Anterior cingulate cortex (tissue), 58 donors: ENCODE measurements at places on chromosomes 3 and 15.

DNA sequence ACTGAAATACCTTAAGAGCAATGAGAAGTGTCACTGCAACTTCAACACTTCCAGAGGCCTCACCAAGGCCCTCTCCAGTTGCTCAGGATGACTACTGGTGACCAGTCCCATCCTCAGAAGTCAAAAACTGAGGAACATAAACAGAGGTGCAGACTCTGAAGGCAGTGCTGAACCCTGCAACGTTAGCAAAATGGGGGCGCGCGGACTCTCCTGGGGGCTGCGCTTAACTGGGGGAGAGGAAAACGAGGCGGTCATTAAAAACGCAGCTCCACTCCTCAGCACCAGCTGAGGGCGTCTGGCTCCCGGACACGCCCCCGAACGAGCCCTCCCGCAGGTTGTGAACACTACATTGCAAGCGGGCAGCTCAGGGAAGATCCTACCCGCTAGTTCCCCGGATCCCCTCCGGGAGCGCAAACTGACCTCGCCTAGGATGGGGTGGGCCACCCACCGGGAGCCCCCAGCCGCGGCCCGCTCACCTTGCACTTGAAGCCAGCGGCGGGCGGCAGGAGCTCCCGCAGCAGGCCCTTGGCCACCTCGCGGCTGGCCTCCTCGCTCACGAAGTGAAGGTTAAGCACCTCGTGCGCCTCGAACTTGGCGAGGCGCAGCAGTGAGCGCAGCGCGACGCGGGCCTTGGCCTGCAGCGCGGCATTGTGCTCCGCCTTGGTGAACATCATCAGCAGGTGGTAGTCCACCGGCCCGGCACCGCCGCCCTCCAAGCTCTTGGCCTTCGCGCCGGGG lies 711 bp downstream of the XXYLT1 start:
- DNase-seq: no peak

GRCh38 chr3:142282503-142282902 lies 57.1 kb upstream of the GK5 start:
- no peak for DNase-seq

GRCh38 chr3:147960786-147961185 lies 551.6 kb downstream of the ZIC1 start:
- DNase-seq: no peak

- no peak for DNase-seq
Observed at GRCh38 chr15:89003865-89004725, 84.2 kb upstream of the ABHD2 start.

- DNase-seq: no peak
Observed at GRCh38 chr3:196354132-196354531, 15.9 kb upstream of the TM4SF19 start.

- DNase-seq: no peak
Observed at GRCh38 chr3:194399874-194400411, 877 bp upstream of the GP5 start.

GRCh38 chr3:170222647-170223541 lies 670 bp downstream of the PRKCI start:
- DNase-seq: no peak

DNA sequence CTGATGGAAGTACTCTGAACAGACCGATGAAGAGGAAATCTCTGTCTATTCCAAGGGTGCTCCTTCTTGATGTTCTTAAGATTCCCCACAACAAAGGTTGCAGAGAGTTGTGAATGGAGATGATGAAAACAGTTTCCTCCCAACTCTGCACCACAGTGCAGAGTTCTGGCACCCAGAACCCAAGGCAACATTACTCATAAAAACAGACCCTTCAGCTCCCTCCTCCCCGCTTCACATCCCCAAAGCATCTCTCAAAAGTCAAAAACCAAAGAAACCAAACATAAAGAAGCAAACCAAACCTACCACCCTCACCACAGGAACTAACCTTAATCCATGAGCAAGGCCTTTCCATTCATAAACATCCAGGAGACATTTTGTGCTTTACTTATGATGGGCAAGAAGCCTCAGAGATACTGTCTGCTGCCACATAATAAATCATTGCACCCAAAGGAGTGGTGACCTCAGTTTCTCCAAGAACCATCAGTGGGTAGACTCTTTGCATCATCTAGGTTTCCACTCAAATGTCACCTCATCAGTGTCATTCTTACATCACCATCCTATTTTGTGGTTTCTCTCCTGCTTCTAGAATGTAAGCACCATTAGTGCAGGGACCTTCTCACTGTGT lies 13.2 kb downstream of the PCOLCE2 start:
- no peak for DNase-seq

- DNase-seq: no peak
Observed at GRCh38 chr3:185746470-185746869, 78.4 kb downstream of the IGF2BP2 start.

GRCh38 chr3:98764472-98764884 lies 1.3 kb downstream of the ST3GAL6 start:
- DNase-seq: no peak
